GM13976 (cell line): ENCODE measurements at places on chromosomes 11 and 22.

DNA sequence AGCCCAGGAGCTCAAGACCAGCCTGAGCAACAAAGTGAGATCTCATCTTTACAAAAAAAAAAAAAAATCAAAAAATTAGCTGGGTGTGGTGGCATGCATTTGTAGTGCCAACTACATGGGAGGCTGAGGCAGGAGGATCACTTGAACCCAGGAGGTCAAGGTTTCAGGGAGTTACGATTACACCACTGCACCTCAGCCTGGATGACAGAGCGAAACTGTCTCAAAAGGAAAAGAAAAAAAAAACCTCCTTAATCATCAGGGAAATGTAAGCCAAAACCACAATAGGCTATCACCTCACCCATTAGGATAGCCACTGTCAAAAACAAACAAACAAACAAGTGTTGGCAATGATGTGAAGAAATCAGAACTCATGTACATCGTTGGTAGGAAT lies 13.4 kb downstream of the DGCR2 start:
- no peak for DNase-seq

DNA sequence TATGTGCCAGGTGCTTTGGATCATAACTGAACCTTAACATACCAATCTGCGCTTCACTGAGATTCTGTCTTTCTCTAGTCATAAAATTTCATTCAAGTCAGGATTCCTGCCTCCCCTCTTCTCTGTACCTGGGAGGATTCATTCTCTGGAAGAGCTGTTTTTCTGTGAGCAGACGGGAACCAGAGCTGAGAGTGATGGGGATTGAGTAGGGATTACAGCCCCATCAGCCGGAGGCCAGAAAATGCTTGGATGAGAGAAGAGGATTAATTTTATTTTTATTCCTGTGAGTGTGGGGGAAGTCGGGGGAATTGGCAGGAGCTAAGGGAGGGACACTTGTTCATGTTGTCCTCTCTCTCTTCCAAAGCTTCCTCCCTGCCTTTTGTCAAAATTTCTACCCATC lies 4.7 kb downstream of the STX3 start:
- DNase-seq: no peak

- no peak for DNase-seq
These were observed 1024.3 kb downstream of the BRD1 start for GRCh38 chr22:48803171-48803947.

- DNase-seq: no peak
These were observed 122.5 kb downstream of the OPCML start for GRCh38 chr11:133409799-133410198.

- DNase-seq: no peak
These were observed 28.1 kb downstream of the IGSF9B start for GRCh38 chr11:133928628-133929059.

GRCh38 chr22:30279046-30279788 lies 10.1 kb downstream of the CASTOR1 start:
- no peak for DNase-seq

- DNase-seq: no peak
These were observed 49.6 kb upstream of the ALKBH3 start for GRCh38 chr11:43830928-43831440.

DNA sequence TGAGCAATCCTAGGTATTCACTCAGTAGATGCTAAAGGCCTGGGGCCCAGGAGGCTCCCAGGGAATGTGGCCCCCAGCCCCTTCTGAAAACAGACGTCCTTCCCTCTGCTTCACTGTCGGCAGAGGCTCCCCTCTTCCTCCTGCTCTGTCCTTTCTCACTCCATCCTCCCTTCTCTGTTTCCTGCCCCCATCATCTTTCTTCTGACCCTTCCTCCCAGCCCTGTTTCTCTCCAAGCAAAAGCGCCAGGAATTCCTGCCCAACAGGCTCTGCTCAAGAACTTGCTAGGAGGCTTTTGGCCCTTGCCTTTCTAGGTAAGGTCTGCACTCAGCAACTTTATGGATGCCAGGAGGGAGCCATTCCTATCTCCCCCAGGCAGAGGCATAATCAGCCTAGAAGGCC lies 300.5 kb downstream of the NTM start:
- DNase-seq: no peak

GRCh38 chr11:130601141-130601540 lies 152.7 kb downstream of the ADAMTS15 start:
- DNase-seq: no peak

- no peak for DNase-seq
These were observed 3.3 kb downstream of the CCDC81 start for GRCh38 chr11:86377972-86378371.

DNA sequence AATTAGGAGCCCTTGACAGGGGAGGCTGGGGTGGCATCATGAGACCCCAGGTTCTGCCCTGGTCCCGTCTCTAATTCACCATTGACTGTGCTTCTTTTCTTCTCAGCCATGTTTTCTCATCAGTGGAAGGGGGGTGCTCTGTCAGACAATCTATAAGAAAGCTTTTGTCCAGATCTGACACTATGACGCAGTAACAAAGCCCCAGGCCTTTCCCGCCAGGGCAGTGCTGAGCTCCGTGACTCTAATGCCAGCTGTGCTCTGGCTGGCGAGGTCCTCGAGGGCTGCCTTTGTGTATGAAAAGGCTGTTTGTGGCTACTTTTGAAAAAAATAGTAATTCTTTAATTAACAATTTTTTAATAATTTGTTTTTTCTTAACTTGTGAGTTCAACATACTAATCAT lies 3.2 kb downstream of the CD6 start:
- DNase-seq: no peak

DNA sequence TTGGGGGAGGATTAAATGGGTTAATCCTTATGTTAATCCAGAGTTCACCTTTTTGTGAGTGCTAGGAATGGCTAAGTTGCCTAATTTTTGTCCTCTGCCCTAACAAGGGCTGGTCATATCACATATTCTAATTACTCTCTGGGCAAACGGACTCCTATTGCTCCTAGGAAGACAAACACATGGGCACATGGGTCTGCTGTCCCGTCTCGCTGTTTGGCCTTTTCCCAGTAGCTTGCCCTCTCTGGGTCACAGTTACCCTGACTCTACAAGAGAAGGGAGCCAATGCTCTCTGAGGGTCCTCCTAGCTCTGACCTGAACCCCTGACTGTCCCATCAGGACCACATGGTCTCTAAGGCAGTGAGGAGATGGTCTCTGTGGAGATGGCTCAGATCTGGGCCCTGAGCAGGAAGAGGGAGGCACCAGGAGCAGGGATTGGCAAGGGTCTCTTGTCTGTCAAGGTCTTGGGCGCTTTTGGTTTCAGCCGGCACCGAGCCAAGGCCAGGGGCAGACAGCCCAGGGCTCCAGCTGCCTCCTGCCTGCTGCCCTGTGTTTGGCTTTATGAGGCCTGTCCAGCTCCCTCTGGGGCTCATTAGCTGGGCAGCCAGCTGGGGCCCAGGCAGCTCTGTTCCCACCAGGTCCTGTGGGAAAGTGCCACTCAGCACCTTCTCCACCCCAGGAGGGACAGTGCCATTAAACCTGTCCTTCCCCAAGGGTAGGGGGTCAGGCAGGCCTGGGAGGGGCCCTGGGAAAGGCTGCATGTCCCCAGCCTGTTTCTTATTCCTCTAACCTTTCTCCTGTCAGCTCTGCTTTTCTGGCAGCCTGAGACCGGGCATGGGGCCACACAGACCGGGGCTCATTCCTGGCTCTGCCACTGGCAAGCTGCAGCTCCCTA lies 559.9 kb downstream of the MN1 start:
- no peak for DNase-seq

GRCh38 chr11:121550247-121551030 lies 97.7 kb upstream of the SORL1-AS1 start:
- no peak for DNase-seq

- DNase-seq: no peak
These were observed 93.6 kb upstream of the CD44 start for GRCh38 chr11:35045236-35045820.

DNA sequence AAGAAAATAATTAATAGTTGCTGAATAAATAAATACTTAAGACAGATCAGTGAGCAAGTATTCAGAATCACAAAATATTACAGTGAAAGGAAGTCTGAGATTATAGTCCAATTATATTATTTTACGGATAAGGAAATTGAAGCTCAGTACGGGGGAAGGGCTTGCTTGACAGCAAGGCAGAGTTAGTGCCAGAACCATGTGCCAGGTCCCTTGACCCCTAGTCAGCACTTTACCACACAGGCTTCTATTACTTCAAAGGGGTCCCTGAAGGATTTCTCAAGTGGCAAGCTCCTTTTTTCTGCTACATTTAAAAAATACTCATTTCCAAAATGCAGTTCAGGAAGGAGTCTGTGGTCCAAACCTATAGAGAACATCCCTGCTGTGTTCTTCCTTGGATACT lies 85.3 kb downstream of the CLPB start:
- DNase-seq: no peak

- DNase-seq: no peak
These were observed 39.9 kb downstream of the CLPB start for GRCh38 chr11:72394416-72394815.

DNA sequence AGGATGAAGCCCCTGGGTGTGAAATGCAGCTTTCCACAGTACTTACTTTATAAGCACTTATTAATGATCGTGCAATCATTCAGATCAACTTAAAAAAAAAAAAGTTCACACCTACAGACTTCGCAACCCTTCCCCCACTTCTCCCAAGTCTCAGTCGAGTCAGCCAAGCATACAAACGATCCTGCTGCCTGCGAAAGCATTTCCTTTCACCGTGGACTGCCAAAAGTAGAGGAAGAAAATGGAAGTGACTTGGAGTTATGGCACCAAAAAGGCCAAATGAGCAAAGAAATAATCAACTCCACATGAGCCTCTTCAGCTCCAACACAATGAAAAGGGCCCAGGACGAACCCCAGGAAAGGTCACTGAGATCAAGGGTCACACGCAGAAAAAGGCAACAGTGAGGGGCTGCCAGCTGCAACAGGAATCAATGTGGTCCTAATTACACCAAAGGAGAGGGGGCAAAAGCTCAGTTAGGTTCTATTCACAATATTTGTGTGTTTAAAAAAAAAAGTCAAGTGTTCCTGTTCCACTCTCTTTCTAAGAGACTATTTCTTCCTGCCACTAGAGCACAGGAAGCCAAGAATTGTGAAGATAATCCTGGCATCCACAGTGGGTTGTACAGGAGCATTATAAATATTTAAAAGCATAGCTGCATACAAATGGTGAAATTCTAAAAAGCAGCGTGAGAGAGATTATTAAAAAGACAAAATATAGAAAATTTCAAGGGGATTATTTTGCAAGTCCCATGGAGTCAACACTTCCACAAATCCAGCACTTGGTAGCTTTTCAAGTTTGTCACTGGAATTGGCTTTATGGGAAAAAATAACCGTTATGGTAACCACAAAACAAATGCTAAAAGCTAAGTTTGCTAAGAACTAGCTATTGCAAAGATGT lies 28.4 kb downstream of the CDON start:
- DNase-seq: no peak

- no peak for DNase-seq
These were observed 485.1 kb downstream of the CNTN5 start for GRCh38 chr11:99505831-99506230.

DNA sequence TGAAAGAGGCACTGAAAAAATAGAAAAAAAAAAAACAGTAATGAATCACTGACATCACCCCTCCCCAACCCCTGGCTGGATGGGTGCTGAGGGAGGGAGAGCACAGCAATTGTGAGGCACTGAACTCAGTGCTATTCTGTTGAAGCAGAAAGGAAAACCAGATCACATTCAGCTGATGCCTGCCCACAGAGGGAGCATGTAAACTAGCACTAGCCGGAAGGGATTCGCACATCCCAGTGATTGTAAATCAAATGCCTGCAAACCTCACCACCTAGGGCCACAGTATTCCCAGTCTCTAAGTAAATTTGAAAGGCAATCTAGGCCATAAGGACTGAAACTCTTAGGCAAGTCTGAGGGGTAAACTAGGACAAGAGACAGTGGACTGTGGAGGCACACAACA lies 772.0 kb upstream of the CCDC179 start:
- DNase-seq: no peak

- DNase-seq: no peak
These were observed 684 bp upstream of the NFRKB start for GRCh38 chr11:129896062-129896461.

DNA sequence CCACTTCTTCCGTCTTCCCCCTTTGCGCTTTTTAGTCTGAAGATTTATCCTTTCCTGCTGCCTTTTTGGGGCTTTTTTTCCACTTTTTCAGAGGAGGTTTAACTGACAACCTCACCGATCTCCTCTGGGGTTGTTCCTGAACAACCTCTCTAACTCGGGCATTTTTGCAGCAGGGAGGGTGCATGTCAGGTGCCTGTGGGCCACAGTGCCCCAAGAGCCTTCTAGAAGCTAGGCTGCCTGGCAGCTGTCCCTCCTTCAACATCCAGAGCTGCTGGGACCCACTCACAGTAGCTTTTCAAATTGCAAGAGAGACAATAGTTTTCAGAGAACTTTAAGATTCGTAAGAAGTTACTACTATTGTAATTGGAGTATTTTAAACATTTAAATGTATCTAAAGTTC lies 1112.4 kb upstream of the CNTN5 start:
- DNase-seq: no peak

- no peak for DNase-seq
These were observed 11.8 kb upstream of the KCNE3 start for GRCh38 chr11:74478877-74479731.

DNA sequence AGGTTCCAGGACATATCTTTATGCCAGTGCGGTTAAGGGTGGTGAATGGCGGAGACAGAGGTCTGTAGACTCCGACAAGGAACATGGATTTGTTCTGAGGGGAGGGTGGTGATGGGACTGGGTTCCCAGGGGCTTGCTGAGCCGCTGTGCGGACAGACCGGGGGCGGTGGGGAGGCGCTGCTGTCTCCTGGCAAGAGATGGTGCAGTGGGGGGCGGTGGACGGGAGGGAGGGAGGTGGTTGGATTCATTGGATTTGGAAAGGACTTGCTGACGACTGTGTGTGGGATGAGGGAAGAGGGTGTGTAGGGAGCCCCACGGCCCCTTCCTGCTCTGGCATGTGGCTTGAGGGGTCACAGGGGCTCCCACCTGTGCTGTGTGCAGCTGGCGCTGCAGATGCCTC lies 43.2 kb downstream of the FLRT1 start:
- no peak for DNase-seq

DNA sequence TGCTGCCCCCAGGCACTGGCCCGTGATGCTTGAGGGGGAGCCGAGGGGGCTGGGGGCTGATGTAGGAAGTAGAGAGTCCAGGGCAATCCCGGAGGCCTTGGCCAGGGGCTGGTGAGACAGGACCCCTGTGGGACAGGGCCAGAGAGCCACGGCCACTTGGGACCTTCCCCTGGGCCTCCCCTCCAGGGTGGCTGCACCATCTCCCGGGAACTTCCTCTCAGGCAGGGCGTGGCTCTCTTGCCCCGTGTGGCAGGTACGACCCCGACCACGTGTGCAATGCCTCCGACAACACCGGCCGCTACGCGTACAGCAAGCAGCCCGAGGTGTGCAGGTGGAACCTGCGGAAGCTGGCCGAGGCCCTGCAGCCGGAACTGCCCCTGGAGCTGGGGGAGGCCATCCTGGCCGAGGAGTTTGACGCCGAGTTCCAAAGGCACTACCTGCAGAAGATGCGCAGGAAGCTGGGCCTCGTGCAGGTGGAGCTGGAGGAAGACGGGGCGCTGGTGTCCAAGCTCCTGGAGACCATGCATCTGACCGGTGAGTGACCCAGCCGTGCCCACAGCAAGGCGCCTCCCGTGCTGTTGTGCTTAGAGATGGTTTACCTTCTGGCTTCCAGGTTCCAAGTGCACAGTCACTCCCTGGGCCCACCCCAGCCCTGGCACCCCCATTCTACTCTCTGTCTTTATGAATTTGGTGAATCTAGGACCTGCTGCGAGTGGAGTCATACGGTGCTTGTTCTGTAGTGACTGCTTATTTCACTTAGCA lies 9.7 kb downstream of the SELENOO start:
- DNase-seq: no peak
